Mucosa of gallbladder (tissue), 1 donor: ENCODE measurements at places on chromosomes 6 and 20. TPM values are rescaled to one million over a fixed set of nuclear protein-coding genes. Genes with fewer than 3 reads are reported as not detected.
A peak's percentile ranks its signal among the peaks of the same experiment; 100 is the strongest.

- peak; percentile 27 for DNase-seq
These were observed 35.5 kb upstream of the BMP2 start for GRCh38 chr20:6732001-6732447.

- DNase-seq = no peak
These were observed 31.0 kb upstream of the VEGFA start for GRCh38 chr6:43738877-43739641.

DNA sequence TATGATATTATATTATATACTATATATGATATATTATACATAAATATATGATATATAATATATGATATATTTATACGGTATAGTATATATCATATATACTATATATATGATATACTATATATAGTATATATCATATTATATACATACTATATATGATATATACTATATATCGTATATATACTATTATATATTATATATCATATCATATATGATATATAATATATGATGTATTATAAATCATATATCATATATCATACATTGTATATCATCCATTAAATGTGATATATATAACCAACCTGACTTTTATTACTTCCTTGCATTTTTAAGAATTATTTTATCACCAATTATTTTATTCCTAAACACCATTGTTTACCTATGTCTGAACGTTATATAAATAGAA, 146.6 kb upstream of the PRSS16 start:
- no peak for DNase-seq

GRCh38 chr20:12058216-12058615, 140.5 kb downstream of the BTBD3 start:
- DNase-seq = no peak

GRCh38 chr20:48231253-48231930, 446.1 kb upstream of the SULF2 start:
- no peak for DNase-seq

DNA sequence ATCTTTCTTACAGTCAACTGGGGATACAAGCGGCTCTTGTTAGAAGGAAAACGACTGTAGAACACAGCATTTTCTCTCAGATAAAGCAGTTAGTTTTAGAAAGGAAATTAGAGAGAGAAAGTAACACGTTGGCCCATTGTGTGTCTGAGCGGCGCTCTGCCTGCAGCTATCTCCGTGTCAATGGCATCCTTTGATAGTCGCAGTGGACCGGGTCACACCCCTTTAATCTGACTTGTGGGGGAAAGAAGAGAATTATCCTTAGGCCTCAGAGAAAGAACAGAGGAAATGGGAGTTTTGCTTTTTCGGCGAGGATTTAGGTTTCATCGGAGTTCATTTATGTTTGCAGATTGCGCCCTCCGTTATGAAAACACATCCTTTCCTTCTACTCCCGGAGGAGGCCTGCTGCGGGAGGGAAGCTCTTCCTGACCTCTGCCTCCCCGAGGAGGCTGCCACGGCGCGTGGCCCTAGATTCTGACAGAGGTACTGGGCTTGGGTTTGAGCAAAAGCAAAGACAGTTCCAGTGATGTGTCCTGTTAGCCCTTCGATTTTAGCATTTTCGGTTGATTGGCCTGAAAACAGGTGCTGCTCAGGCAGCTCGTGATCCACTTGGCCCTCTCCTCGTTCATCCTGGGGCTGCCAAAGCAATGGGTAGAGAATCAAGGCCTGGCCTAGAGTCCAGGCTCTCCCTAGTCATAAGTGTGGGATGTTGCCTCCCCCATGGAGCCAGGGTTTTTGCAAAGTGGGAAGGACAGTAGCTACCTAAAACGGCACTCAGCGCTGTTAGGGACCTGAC, 74.9 kb downstream of the ZDHHC14 start:
- no peak for DNase-seq

- no peak for DNase-seq
These were observed 94.6 kb downstream of the TIAM2 start for GRCh38 chr6:155089746-155090145.

GRCh38 chr6:29561606-29562181, 2.2 kb upstream of the UBD start:
- no peak for DNase-seq

GRCh38 chr20:53660078-53660909, 66.7 kb upstream of the ZNF217 start:
- peak; percentile 25 for DNase-seq

The MMP24 gene
- 1.6 TPM for total RNA-seq

The CNR1 gene
- 3.7 TPM for total RNA-seq

The LY6G6F gene
- total RNA-seq = not detected
